ENCODE measurements at places on chromosomes 11 and 22.

GRCh38 chr11:126740846-126741245 lies 259.7 kb downstream of the KIRREL3 start:
- DNase-seq, result no peak

DNA sequence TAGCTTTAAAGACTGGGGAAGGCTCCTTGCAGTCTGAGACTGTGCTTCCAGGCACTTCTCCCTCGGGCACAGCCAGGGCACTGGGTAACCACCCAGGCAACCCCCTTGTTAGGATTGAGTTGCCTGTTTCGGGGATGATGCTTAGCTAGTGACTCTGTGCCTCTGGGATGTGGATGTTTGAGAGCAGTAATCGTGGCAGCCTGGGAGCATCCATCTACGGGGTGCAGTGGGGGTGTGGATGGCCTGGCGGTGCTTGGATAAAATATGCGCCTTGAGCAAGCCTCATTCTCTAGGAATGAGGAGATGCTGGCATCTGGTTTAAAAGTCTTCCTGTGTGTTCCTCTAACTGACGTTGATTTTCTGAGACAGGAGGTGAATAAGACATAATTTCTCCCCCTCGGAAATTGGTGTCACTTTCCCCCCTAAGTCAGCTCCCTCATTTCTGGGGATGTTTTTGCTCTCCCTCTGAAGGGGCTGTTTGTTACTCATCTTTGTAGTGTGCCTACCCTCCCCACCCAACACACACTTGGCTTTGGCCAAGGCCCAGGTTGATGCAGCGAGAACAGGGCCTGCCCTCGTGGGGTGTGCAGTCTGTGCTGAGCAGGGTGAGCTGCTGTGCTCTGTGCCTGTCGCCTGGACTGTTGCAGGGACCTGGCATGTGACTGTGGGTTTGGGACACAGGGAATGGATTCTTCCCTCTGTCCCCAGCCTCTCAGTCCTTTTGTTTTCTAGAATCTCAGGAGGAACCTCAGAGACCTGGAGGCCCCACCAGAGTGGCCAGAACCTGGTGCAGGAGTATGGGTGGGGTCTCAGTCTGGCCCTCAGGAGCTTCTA lies 2.0 kb downstream of the GNAZ start:
- DNase-seq, result no peak

- DNase-seq, result no peak
Observed at GRCh38 chr11:10514709-10515108, 26.3 kb downstream of the RNF141 start.

DNA sequence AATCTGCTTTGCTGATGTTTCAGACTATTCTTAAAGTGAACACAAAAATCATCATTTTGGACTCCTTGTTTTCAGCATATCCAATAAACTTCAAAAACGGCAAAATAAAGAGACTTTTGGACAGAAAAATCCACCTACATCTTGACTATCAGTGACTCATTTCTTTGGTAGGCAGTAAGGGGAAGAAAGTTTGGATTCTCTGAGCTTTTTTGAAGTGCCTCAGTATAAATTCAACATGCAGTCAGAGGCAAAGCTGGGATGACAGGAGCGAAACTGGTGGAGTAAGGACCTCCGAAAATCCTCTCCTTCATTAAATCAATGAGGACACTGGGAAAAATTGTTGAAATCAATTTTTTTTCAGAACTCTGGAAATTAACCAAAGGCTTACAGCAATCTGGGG lies 29.7 kb downstream of the EFCAB6 start:
- DNase-seq, result no peak

DNA sequence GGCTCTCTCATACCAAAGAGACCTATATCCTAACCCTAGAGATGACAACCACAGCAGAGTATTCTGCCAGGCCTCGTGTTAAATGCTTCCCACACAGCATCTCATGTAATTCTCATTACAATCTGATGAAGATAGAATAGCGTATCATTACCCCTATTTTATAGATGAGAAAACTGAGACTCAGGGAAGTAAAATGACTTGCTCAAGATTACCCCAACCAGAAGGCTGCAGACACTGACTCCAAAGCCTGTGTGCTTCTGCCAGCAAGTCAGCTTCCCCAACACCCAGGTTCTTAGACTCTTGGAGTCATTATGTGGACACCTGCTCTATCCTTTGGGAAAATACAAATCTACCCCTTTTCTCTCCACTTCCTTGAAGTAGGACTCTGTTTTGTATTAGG lies 23.6 kb upstream of the TSKU start:
- no peak for DNase-seq

GRCh38 chr11:5092821-5093585 lies 23.6 kb downstream of the OR52E1 start:
- no peak for DNase-seq

- DNase-seq, result no peak
Observed at GRCh38 chr11:16841481-16841880, 103.0 kb downstream of the C11orf58 start.

- no peak for DNase-seq
Observed at GRCh38 chr11:23097891-23098290, 237.6 kb upstream of the CCDC179 start.

DNA sequence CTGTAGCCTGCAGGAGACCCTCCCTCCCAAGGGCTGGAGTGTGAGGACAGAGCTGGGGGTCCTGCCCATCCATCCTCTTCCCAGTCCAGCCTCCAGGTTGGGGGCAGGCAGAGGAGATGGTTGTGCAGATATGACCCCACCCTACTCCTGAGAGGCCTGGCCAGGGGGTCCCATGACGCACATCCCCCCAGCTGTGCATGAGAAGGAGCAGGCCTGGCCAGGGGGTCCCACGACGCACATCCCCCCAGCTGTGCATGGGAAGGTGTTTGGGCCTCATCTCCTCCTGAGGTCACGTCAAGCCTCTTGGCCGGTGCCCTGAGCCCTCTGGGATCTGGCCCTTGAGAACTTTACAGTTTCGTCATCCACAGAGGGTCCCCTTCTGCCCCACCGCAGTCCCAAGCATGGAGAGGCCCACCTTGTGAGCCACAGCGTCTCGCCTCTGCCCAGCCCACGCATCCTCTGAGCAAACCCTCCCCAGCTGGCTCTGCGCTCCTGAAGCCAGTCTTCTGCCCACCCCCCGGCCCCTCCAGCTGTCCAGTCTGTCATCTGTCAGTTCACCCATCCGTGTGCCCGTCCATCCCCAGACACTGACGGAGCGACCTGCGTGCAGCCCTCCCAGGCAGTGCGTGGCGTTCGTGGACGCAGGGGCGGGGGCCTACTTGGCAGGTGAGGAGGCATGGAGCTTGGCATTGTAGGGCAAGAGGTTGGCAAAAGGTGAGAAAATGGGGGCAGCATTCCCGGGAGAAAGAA lies 2.3 kb downstream of the ANO9 start:
- DNase-seq, result no peak

GRCh38 chr11:83424376-83425136 lies 138.4 kb upstream of the CCDC90B start:
- DNase-seq, result no peak

GRCh38 chr11:133663135-133663985 lies 131.1 kb upstream of the OPCML start:
- DNase-seq, result no peak

GRCh38 chr11:407651-408123 lies 7.1 kb downstream of the SIGIRR start:
- no peak for DNase-seq

- no peak for DNase-seq
Observed at GRCh38 chr22:21802056-21802455, 65.4 kb downstream of the MAPK1 start.

All from tibial nerve (tissue), 4 donors.